Activated naive CD4-positive, alpha-beta T cell treated with anti-CD3 and anti-CD28 coated beads, Interleukin-2, amount 10 ng/mL, durations not matched to agents 7 days and 5 days (primary cell): ENCODE measurements at places on chromosomes 16 and 17.

DNA sequence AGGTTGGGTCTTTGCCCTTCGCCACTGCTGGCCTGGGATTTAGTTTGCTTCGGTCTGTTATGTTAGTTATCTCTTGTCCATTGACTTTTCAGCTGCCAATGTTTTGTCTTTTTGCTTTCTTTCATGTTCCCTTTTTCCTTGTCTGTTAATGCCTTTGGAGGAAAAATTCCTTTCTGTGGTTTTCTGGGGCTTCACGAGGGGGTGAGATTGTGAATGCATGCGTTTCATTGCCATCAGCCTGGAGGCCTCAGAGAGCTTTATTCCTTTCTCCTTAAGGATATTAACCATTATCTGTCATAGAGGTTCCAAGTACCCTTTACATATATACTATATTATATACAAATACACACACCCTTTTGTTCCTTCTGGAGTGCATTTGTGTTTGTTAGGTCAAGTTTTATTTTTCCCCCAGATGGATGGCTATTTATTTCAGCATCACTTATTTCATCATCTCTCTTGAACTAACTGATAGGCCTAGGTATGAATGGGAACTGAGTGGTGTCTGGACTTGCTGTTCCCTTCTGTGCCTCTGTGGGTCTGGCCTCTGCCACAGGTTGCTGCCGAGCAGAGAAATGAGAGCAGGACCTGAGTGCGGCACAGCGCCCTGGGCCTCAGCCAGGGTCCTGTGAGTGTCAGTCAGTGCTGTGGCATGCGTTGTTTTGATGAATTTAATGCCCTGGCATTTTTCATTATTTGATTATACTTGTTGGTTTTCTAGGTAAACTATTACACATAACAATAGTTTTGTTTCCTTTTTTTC lies 193.4 kb downstream of the LGALS9B start:
- H3K4me3 ChIP-seq: peak overlapping the region; percentile 50
- H3K27ac ChIP-seq: peak overlapping the region; percentile 91
- peaks cover 91% of the 10 kb centered on the region for H3K4me1 ChIP-seq
- H3K36me3 ChIP-seq: peaks cover 2% of the 10 kb centered on the region
- DNase-seq: peak; percentile 50
- no peaks in the 10 kb centered on the region for H3K27me3 ChIP-seq

GRCh38 chr17:2594722-2595599 lies 1.5 kb downstream of the PAFAH1B1 start:
- H3K27ac ChIP-seq: peak overlapping the region; percentile 90
- H3K4me1 ChIP-seq: peaks cover 44% of the 10 kb centered on the region
- H3K4me3 ChIP-seq: peak overlapping the region; percentile 86
- no peaks in the 10 kb centered on the region for H3K27me3 ChIP-seq
- no peak for DNase-seq
- H3K36me3 ChIP-seq: peaks cover 23% of the 10 kb centered on the region

DNA sequence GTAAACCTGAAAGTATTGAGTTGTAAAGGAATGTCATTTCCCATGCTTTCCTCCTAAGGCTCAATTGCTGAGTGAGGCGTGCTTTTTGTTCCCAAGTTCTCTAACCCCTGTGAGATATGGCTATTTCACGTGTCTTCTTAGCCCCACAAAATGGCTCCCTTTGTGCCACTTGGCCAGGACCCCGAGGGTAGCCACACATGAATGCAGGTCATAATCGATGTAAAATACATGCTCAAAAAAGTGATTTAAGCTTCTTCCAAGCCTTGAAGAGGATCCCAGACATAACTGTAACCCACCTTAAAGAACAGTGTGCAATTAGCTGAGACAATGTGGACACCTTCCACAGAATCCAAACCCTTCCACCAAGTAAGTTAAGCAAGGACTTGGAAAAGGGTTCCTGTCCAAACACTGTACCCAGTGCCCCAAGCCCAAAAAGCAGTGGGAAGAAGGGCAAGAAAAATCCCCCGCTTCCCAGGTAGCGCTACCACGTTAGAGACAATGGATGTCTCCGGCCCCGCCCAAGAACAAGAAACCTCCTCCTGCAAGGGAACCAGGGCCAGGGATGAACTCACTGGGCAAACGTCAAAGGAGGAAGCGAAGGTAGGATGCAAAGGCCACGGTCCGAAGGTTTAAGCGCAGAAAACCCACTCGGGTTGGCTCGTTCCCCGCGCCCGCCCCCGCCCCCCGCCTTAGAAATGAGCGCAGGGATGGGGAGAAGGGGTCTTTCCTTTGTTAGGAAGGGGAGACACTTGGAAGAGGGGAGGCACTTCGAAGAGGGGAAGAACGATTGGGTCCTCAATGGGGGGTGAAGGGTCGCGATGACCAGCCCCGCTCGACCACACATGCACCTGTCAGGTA lies 1.2 kb downstream of the JPT1 start:
- peaks cover 50% of the 10 kb centered on the region for H3K4me1 ChIP-seq
- H3K36me3 ChIP-seq: peaks cover 23% of the 10 kb centered on the region
- peak; percentile 43 for DNase-seq
- peak overlapping the region; percentile 92 for H3K27ac ChIP-seq
- H3K4me3 ChIP-seq: peak overlapping the region; percentile 95

DNA sequence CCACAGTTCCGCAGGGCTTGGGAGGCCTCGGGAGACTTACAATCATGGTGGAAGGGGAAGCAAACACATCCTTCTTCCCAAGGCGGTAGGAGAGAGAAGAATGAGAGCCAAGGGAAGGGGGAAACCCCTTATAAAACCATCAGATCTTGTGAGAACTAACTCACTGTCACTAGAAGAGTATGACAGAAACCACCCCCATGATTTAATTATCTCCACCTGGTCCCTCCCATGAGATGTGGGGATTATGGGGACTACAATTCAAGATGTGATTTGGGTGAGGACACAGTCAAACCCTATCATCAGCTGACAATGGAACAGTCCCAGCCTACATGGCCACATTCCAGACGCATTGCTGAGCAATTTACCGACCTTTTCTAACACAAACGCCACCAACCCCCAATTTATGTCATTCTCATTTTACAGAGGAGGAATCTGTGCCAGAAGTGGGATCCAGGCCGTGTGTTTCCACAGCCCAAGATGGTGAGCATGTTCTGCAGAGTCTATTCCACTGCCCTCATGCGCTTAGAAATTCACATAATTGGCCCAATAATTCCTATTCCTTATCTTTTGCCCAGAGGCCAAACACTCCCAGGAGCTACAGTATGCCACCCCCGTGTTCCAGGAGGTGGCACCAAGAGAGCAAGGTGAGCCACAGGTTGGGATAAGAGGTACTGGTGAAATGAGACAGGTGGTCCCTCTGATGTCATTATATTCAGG lies 17.3 kb downstream of the MILR1 start:
- peaks cover 29% of the 10 kb centered on the region for H3K27me3 ChIP-seq
- no peak for DNase-seq
- H3K4me3 ChIP-seq: no peak overlapping the region
- no peaks in the 10 kb centered on the region for H3K4me1 ChIP-seq

GRCh38 chr16:88973007-88973410 lies 4.0 kb downstream of the CBFA2T3 start:
- no peak overlapping the region for H3K27ac ChIP-seq
- peaks cover 5% of the 10 kb centered on the region for H3K4me1 ChIP-seq
- no peaks in the 10 kb centered on the region for H3K36me3 ChIP-seq
- DNase-seq: no peak

DNA sequence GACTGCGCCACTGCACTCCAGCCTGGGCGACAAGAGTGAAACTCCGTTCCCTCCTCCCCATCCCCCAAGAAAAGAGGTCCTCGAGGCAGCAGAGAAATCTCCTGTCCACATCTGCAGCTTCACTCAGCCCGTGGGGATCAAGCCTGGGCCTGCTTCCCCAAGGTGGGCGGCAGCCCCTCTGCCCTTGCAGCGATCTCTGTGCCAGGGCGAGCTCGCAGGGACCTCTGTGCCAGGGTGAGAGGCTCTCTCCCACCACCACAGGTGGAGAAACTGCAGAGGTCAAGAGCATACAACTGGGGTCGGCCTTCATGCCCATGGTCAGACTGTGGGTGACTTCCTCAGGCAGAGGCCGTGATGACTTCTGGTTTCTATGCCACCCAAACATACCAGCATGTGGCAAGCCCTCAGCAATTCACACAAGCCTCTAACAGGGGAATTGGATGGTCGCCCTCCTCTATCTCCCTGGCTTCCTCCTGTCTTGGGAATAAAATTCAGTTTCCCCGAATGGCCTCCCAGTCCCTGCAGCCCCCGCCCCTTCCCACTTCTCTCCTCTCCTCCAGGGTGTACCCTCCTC lies 5.5 kb downstream of the SLC43A2 start:
- H3K27ac ChIP-seq: no peak overlapping the region
- no peak overlapping the region for H3K4me3 ChIP-seq
- DNase-seq: no peak
- H3K4me1 ChIP-seq: peaks cover 12% of the 10 kb centered on the region
- H3K27me3 ChIP-seq: peaks cover 46% of the 10 kb centered on the region

- H3K27me3 ChIP-seq: no peaks in the 10 kb centered on the region
- H3K27ac ChIP-seq: no peak overlapping the region
- no peak for DNase-seq
- H3K36me3 ChIP-seq: peaks cover 2% of the 10 kb centered on the region
- no peak overlapping the region for H3K4me3 ChIP-seq
- H3K4me1 ChIP-seq: peaks cover 3% of the 10 kb centered on the region
Observed at GRCh38 chr16:69593751-69594255, 28.0 kb downstream of the NFAT5 start.

GRCh38 chr16:55697867-55698266 lies 42.1 kb downstream of the SLC6A2 start:
- no peaks in the 10 kb centered on the region for H3K27me3 ChIP-seq
- H3K27ac ChIP-seq: no peak overlapping the region
- H3K36me3 ChIP-seq: no peaks in the 10 kb centered on the region

DNA sequence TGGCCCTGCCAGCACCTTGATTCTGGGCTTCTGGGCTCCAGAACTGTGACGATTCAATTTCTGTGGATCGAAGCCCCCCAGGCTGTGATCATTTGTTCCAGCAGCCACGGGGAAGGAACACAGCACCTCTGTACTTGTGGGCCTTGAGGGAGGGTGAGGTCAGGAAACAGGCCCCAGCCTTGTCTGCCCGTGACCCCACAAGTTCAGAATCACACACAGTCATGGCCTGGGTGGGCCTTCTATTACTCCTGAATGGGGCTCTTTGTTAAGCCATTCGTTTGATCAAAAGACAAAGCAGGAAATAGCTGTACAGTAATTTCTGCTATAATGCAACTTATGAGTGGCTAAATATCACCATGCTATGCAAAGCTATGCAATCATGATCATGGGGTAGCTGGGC lies 10.1 kb downstream of the ST6GALNAC2 start:
- H3K36me3 ChIP-seq: no peaks in the 10 kb centered on the region
- H3K27me3 ChIP-seq: peaks cover 22% of the 10 kb centered on the region
- H3K27ac ChIP-seq: no peak overlapping the region
- no peak overlapping the region for H3K4me3 ChIP-seq

GRCh38 chr17:55433629-55434422 lies 12.2 kb upstream of the MMD start:
- no peak overlapping the region for H3K4me3 ChIP-seq
- no peak overlapping the region for H3K27ac ChIP-seq
- H3K36me3 ChIP-seq: no peaks in the 10 kb centered on the region
- H3K27me3 ChIP-seq: peaks cover under 1% of the 10 kb centered on the region

GRCh38 chr16:53664724-53665345 lies 38.8 kb downstream of the RPGRIP1L start:
- H3K4me1 ChIP-seq: no peaks in the 10 kb centered on the region
- no peak for DNase-seq
- H3K4me3 ChIP-seq: no peak overlapping the region
- H3K36me3 ChIP-seq: no peaks in the 10 kb centered on the region
- no peaks in the 10 kb centered on the region for H3K27me3 ChIP-seq
- H3K27ac ChIP-seq: no peak overlapping the region

DNA sequence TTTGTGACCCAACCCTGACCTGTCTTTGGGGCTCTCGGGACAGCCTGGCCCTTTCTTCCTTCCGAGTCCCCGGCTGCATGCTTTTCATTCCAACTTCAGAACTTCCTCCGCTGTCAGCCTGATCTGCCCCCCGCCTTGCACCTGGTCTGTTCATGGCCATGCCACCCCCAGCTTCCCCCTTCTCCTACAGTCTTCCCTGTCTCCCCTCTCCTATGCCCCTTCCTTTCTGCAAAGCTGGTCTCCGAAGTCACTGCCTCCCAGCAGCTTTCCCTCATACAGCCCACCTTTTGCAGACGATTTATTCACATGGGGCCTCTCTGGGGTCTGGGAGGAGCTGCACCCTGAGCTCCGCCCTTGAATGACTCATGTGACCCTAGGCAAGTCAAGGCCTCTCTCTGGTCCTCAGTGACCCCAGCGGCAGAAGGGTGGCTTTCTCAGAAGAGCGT lies 47.1 kb upstream of the SDK2 start:
- H3K4me1 ChIP-seq: no peaks in the 10 kb centered on the region
- H3K36me3 ChIP-seq: no peaks in the 10 kb centered on the region
- no peak overlapping the region for H3K4me3 ChIP-seq
- H3K27ac ChIP-seq: no peak overlapping the region
- peaks cover 33% of the 10 kb centered on the region for H3K27me3 ChIP-seq

GRCh38 chr17:39946551-39947330 lies 16.1 kb upstream of the GSDMA start:
- no peaks in the 10 kb centered on the region for H3K36me3 ChIP-seq
- peaks cover 32% of the 10 kb centered on the region for H3K4me1 ChIP-seq
- no peak for DNase-seq
- H3K27ac ChIP-seq: no peak overlapping the region

GRCh38 chr16:27670071-27670810 lies 120.3 kb downstream of the KATNIP start:
- no peak for DNase-seq
- H3K36me3 ChIP-seq: no peaks in the 10 kb centered on the region
- H3K4me1 ChIP-seq: no peaks in the 10 kb centered on the region
- H3K27me3 ChIP-seq: no peaks in the 10 kb centered on the region

- peak within 1 kb of the TSS; percentile 86 for H3K27ac ChIP-seq
- H3K4me3 ChIP-seq: peak within 1 kb of the TSS; percentile 87
- peak; percentile 100 for DNase-seq
- H3K36me3 ChIP-seq: peaks cover 6% of the 10 kb centered on the region
Observed at GRCh38 chr17:77957857-77958715, at the start of gene TNRC6C. TSS of gene TNRC6C (plus strand) at chr17:77958703. CDS start at chr17:78004207, 45,504 bp downstream.

DNA sequence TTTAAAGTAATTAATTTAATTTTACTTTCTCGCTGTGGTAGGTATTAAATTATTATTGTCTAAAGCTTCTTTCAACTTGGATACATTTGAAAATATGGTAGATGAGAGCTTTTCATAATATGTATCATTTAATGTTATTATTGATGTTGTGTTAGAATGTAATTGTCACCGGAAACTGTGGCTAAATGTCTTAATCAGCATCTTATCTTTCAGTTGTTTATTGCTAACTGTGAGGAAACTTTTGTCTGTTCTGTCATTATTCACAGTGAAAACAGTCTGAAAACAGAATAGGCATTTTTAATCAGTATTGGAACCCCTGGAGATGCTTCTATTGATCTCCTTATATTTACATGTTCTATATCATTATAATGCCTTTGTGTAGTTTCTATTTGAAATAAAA lies 120.7 kb downstream of the STXBP4 start:
- no peak for DNase-seq
- no peak overlapping the region for H3K4me3 ChIP-seq
- no peak overlapping the region for H3K27ac ChIP-seq
- H3K4me1 ChIP-seq: peaks cover 20% of the 10 kb centered on the region
- H3K27me3 ChIP-seq: no peaks in the 10 kb centered on the region
